ENCODE measurements at places on chromosomes 13 and 19. TPM values are rescaled to one million over a fixed set of nuclear protein-coding genes. Genes with fewer than 3 reads are reported as not detected.

KCNRG gene
- 1.6 TPM for total RNA-seq

ZNF578 gene
- 5.6 TPM for total RNA-seq

INSR gene
- total RNA-seq: 6.3 TPM

LILRB4 gene
- total RNA-seq: 0.61 TPM

DNA sequence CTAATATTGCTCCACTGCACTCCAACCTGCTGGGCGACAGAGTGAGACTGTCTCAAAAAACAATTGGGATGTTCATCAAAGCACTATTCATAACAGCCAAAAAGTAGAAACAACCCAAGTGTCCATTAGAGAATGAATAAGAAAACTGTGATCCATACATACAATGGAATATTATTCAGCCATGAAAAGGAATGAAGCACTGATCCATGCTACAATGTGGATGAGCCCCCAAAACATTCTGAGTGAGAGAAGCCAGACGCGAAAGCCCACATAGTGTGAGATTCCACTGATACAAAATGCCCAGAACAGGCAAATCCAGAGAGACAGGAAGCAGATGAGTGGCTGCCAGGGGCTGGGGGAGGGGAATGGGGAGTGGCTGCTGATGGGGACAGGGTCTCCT lies 16.0 kb downstream of the KLF2 start:
- H3K27ac ChIP-seq: peak overlapping the region; percentile 36
- no peaks in the 10 kb centered on the region for H3K36me3 ChIP-seq
- DNase-seq: no peak
- H3K4me3 ChIP-seq: no peak overlapping the region
- no peaks in the 10 kb centered on the region for H3K27me3 ChIP-seq
- peaks cover 53% of the 10 kb centered on the region for H3K4me1 ChIP-seq

DNA sequence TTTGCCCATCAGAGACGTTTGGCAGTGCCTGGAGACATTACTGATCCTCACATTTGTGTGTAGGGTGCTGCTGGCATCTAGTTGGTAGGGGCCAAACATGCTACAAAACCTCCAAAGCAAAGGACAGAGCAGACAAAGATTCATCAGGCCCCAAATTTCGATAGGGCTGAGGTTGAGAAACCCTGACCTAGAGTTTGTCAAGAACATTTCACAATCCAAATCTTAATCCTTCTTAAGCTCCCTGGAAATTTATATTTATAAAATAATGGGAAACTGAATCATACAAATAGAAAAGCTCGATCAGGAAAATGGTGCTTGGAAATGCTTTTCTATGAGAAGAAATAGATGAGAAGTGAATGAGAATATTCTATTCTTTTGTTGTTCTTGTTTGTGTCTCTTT lies 273.6 kb downstream of the DCT start:
- H3K4me1 ChIP-seq: no peaks in the 10 kb centered on the region
- H3K27ac ChIP-seq: no peak overlapping the region
- DNase-seq: no peak
- H3K27me3 ChIP-seq: no peaks in the 10 kb centered on the region
- H3K4me3 ChIP-seq: no peak overlapping the region

DNA sequence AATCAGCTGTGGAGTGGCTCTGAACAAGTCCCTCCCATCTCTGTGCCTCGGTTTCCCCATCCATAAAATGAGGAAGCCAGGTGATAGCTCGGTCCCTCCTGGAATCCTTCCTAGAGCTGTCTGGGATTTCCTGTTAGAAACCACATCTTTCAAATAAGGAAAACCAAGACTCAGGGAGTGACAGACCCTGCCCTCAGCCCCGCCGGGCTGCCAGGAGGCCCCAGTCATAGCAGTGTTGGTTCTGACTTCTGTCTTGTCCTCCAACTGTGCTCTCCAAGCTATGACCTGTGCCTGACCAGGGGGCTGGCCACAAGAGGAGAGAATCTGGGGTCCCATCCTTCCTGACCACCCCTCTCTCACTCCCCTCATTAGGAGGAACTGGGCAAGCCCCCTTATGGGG lies 1.1 kb upstream of the SHD start:
- H3K4me3 ChIP-seq: no peak overlapping the region
- no peaks in the 10 kb centered on the region for H3K36me3 ChIP-seq
- DNase-seq: no peak
- no peak overlapping the region for H3K27ac ChIP-seq
- no peaks in the 10 kb centered on the region for H3K27me3 ChIP-seq
- H3K4me1 ChIP-seq: peaks cover 8% of the 10 kb centered on the region

DNA sequence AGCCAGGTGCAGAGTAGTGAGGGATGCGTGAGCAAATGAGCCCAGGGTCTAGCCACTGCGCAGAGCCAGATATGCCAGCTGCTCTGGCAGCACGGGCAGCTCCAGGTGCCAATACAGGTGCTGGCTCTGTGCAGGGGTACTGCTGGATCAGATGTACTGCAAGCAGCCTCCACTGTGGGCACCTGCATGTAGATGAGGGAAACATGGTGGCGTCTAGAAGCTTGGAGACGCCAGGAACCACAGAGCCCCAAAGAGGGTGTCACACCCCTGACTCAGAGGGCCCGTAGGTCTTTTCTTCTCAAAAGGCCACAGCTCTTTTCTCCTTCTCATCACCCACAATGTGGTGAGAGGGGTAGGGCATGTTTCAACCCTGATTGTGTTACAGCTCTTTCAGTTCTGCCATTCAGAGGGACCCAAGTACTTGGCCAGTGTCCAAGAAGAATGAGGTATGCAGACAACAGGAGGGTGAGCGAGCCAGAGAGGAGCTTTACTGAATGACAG lies 244.4 kb upstream of the SLITRK1 start:
- no peak overlapping the region for H3K27ac ChIP-seq
- DNase-seq: no peak
- H3K4me3 ChIP-seq: no peak overlapping the region
- H3K27me3 ChIP-seq: no peaks in the 10 kb centered on the region
- H3K4me1 ChIP-seq: no peaks in the 10 kb centered on the region
